ENCODE measurements at places on chromosomes 6 and 20.

GRCh38 chr6:23371132-23371915 lies 754.7 kb upstream of the NRSN1 start:
- no peak for DNase-seq

DNA sequence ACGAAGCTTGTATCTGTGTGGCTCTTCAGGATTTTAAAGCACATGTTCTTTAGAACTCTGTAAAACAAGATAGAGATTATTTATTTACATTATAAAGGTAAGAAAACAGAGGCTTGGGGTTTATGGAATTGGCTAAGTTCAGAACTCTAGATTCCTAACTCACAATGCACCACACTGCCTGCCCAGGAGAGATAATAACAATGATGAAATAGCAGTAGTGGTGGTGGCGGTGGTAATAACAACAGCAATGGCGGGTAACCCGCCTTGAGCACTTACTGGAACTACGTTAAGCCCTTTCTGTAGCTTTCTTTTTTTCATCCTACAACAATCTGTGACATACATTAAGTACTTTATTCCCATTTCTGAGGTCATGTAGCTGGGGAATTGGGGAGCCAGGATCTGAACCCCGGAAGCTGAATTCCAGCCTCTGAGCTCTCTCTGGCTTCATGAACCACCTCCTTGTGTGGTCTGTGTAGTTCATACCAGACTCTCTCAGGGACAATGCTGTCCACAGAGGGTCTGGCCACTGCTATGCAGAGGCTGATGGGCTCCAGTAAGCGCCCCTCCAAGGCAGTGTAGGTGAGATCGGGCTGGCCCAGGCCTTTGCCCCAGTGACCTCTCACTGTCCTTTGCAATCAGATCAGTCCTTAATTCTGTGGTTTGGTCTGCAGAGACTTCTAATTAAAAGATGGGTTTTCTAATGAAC lies 260.9 kb downstream of the SLC24A3 start:
- DNase-seq: no peak

DNA sequence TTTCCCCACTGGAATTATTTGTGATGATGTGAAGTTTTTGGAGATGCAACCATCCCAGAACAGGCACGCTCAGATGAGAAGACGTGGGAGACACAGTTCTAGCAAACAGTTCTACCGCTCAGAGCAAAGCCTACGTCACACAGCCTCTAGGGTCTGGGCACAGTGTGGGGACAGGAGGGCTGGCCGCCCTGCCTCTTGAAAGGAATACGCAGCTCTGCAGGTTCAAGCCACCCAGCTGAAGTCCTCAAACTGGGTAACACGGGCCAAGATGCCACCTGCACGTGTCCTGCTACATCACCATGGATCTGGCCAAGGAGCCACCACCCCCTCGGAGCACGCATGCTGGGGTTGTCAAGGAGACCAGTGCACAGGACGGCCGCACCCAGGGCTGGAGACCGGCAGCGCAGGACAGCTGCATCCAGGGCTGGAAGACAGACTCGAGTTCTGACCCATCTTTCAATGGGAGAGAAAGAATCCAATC lies 75.0 kb downstream of the NOL4L start:
- no peak for DNase-seq

DNA sequence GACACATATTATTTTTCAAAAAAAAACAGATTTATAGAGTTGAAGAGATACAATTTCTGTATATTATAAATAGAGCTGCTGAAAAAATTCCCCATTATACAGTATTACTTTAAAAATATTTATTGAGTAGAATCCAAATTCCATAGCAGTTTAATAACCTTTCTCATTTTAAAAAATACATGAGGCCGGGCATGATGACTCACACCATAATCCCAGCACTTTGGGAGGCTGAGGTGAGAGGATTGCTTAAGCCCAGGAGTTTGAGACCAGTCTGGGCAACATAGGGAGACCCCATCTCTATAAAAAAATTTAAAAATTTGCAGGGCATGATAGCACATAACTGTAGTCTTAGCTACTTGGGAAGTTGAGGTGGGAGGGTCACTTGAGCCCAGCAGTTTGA lies 13.0 kb downstream of the ATRN start:
- no peak for DNase-seq

DNA sequence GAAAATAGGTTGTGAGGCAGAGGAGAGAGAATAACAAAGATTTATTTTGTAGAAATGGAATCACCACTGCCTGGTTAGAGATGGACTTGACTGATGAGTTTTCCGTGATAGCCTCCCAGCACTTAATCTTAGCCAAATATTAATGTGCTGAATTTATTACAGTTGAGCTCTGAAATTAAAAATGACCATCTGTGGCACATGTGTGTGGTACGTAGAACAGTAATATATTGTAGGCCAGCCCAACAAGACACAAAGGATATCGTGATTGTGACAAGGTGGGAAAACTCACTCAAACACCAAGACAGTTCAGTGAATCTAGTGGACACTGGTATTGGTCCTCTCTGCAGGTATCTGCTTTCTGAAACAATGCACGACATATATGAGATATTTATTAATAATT lies 119.4 kb downstream of the HAO1 start:
- no peak for DNase-seq
